Stromal cell of bone marrow (primary cell): ENCODE measurements at places on chromosomes 2 and 18.

GRCh38 chr2:46355756-46356155, 58.5 kb downstream of the EPAS1 start:
- no peak for DNase-seq

DNA sequence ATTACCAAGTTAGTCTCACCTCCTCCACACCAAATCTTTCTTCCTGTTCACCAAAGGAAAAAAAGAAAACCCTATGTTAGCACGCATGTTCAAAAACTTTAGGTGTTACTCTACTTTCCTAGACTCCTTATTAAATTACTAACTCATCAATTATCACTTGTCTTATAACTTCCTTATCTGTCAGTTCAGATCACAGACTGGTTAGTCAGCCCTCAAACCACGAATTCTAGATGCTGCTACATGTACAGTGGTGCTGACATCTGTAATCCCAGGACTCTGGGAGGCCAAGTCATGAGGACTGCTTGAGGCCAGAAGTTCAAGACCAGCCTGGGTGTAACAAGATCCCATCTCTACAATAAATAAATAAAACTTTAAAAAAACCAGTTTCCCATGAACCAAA, 3.5 kb downstream of the YWHAQ start:
- DNase-seq: no peak

DNA sequence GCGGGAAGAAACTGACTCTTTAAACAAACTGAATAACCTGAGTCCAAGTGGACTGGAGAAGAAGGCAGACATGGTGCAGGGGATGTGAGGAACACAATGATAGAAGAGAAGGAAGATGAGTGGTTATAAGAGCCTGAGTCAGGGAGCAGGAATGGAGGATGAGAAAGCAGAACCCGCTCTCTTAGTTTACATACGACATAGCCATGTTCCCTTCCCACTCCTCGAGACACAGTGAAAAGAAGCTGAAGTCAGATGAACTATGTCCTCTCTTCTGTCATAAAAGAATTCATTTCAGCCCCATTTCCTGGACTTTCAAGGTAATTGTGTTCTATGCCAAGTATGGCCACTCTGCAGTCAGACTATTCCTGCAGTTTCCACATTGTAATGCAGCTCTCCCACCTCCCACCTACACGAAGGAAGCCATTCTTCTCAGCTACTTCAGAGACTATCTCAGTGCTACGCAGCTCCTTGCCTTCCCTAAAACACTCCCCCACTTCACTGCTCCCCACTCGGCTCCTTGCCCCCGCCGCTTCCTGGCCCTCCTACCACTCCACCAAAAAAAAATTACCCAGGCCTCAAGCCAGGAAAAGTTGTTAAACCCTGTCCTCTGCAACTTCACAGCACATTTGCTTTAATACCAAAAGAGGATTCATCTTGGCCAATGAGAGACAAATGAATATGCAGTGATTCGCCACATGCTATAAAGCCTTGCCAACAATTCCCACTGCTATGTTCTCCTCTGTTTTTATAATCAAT, 323.4 kb upstream of the EPHA4 start:
- peak; percentile 34 for DNase-seq

DNA sequence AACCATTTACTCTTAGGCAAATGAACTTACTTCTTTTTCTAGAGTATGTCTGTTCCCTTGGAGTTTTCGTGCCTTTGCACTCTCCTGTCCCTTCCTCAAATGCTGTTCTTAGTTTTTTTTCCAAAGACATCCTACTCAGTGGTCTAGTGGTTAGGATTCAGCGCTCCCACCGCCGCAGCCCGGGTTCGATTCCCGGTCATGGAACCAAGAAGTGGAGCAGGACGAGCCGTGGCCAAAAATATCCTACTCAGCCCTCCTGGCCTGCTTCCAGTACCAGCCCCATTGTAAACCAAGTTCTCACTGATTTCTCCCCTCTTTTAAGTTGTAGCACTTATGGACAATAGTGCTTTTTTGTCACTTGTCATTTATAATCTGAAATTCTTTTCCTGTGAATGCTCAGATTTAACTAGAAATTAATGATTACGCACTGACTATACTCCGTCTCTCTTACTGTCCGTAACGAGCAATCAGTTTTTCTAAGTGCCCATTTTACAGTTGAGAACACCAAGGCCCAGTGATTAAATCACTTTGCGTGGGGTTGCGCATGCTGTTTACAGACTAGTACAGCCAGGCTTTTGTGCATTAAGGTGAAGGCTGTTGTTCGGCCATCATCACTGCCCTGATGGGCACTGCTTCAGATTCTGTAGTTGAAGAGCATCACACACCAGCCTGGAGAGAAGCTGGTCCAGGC, 17.9 kb downstream of the GREB1 start:
- no peak for DNase-seq

GRCh38 chr2:187862715-187863114, 308.5 kb upstream of the TFPI start:
- DNase-seq: no peak
